ENCODE measurements at places on chromosomes 5 and 9. TPM values are rescaled to one million over a fixed set of nuclear protein-coding genes. Genes with fewer than 3 reads are reported as not detected.

The BTNL3 gene
- not detected for total RNA-seq

The CD72 gene
- 0.86 TPM for total RNA-seq

The EGFL7 gene
- total RNA-seq, result 9.9 TPM

The GEMIN5 gene
- 23.3 TPM for total RNA-seq

The EIF4EBP3 gene
- 0.86 TPM for total RNA-seq

The MEF2C gene
- 16.0 TPM for total RNA-seq

The NR2F1 gene
- total RNA-seq, result 68.3 TPM

The GBA2 gene
- 29.0 TPM for total RNA-seq

DNA sequence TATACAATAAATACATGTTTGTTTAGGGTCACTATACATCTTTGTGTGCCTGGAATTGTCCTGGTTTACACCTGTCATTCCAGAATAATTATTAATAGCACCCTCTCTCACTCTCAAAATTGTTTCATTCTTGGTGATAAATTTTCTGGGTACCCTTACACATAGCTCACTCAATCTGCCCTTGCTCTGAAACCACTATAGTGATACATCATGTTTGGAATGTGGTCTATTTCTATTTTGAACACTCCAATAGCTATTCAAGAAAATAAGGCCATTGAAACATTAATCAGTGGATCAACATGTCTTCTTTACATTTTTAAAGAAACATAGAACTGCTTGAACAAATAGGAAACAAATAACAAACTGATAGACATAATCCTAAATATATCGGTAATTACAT, 158.7 kb downstream of the ARRDC3 start:
- no peak for DNase-seq

GRCh38 chr9:87603854-87604490, 106.3 kb downstream of the DAPK1 start:
- DNase-seq, result no peak

- DNase-seq, result peak; percentile 7
Measured at GRCh38 chr5:59917121-59917520, 23.6 kb upstream of the PDE4D start.

- DNase-seq, result no peak
Measured at GRCh38 chr9:93582115-93582514, 5.7 kb downstream of the PHF2 start.

DNA sequence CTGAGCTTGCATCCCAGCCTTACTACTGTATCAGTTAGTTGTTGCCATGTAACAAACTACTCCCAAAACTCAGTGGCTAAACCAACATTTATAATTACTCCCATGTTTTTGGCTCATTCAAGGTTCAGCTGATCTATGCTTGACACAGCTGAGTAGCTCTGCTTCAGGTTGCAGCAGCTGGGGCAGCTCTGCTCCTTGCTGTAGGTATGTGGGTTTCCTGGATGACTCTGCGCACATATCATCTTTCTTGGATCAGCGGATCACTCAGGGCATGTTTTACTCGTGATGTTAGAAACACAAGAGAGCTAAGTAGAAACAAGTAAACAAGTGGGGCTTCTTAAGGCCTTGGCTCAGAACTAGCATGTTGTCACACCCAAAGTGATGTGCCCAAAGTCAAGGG, 15.1 kb downstream of the TEK start:
- DNase-seq, result no peak

GRCh38 chr9:8564960-8565359, 765.4 kb upstream of the DMAC1 start:
- DNase-seq, result no peak

DNA sequence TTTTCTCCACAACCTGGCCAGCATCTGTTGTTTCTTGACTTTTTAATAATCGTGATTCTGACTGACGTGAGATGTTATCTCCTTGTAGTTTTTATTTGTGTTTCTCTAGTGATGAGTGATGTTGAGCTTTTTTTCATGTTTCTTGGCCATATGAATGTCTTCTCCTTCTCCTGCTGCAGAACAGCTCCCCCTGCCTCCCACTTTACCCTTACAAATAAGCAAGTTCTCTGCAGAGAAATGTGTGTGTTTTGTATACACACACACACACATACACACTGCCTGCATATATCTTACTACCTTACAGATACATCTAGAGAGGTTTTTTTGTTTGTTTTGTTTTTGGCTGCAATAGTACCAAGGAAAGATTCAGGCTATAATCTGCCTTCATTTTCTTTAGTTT, 88.7 kb upstream of the PHF24 start:
- peak; percentile 56 for DNase-seq

DNA sequence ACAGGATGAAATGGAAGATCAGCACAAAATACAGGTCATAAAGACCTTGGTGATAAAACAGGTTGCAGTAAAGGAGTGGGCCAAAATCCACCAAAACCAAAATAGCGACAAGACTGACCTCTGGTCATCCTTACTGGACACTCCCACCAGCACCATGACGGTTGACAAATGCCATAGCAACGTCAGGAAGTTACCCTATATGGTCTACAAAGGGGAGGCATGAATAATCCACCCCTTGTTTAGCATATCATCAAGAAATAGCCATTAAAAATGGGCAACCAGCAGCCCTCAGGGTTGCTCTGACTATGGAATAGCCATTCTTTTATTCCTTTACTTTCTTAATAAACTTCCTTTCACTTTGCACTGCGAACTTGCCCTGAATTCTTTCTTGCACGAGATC, 6.0 kb upstream of the NDUFB6 start:
- no peak for DNase-seq

DNA sequence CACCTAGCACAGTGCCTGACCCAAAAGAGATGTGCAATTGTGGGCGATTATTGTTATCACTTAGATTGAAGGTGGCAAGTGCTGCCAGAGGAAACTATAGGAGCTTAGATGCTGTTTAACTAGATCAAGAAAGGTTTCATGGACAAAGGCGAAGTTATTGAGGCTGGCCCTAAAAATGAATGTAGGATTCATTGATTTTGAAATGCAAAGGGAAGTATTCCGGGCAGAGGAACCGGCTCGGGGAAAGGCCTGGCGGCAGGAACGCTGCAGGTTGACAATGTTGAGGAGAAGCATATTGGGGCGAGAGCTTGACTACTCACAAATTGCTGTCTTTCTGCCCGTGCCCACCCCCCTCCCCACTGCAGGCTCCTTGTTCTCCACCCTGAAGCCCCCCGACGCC, 37.4 kb upstream of the TTC1 start:
- no peak for DNase-seq

- no peak for DNase-seq
Measured at GRCh38 chr5:68367717-68368116, 152.2 kb downstream of the PIK3R1 start.

DNA sequence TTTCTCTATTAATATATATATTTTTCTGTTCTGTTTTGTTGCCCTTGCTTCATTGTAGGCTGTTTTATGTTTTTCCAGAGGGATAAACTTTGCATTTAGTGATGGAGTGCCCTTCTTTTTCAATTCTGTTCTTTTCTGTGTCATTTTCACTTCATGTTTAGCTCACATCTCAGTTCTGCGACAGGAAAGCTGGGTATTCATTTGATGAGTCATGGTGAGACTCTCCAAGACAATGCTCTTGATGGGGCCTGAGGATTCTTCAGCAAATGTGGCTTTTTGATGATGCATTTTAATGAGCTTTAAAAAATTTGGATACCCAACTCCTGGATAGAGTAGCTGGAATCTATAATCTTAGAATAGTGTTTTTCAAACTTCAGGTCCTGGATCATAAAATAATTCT, 56.5 kb upstream of the SPATA31D4 start:
- no peak for DNase-seq

- DNase-seq, result no peak
Measured at GRCh38 chr9:8278048-8278447, 478.5 kb upstream of the DMAC1 start.

DNA sequence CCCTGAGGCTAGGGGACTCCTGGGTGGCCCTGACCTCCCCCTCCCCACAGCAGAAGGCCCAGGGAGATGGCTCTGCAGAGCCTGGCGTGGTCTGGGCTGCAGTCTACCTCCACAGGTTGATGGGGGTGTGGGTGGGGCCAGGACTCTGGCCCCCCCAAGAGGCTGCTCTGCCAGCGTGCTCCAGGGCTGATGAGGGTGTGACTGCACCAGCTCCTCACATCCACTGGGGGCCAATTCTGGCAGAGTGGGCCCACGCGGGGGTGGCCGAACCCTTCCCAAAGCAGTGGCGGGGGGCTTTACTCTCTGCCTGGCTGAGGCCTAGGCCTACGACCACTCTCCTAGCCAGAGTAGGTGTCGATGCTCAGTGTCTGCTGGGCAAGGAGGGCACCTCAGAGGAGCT, 28.0 kb upstream of the UBAC1 start:
- DNase-seq, result no peak

- DNase-seq, result no peak
Measured at GRCh38 chr5:168790002-168790635, 211.0 kb upstream of the PANK3 start.

GRCh38 chr5:2168601-2169429, 286.1 kb upstream of the IRX4 start:
- no peak for DNase-seq

DNA sequence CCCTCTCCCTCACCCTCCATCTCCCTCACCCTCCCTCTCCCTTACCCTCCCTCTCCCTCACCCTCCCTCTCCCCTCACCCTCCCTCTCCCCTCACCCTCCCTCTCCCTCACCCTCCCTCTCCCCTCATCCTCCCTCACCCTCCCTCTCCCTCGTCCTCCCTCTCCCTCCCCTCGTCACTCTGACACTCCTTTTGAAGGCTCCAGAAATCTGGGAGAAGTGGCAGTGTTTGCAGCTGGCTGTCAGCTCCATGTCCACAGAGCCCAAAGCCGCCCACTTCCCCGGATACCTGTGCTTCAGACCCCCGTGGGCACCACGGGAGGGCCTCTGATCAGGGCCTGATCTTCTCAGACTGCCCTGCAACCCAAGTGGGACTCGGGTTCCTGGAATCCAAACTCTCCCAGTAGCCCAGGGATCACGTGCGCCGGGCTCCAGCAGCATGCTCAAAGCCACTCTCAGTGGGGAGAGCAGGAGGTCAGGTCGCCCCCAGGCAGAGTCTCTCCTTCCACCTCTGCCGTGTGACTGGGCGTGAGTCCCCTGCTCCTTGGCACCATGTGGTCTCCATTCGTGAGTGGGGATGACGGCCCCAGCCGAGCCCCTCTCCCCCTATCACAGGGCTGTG, 33.1 kb downstream of the DBH start:
- no peak for DNase-seq

DNA sequence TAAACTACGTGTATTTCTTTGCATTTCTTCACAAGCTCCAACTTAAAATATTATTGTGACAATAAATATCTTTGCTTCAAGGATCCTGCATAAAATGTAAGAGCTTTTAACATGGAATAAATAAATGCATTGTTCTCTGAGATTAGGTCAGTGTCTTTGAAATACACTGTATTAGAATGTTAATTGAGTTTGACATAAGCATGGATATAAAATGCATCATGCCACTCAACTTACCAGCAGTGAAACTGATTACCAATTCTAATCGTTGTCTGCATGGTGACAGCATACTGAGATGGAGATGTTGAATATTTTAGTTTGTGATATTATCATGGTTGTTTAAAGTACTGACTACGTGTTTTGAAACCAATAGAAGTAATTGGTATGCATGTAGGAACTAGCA, 555.3 kb upstream of the ZNF608 start:
- no peak for DNase-seq

GRCh38 chr5:60710362-60710761, 10.4 kb upstream of the DEPDC1B start:
- no peak for DNase-seq

- DNase-seq, result peak; percentile 94
Measured at GRCh38 chr9:19411316-19411715, 2.5 kb downstream of the ACER2 start.

DNA sequence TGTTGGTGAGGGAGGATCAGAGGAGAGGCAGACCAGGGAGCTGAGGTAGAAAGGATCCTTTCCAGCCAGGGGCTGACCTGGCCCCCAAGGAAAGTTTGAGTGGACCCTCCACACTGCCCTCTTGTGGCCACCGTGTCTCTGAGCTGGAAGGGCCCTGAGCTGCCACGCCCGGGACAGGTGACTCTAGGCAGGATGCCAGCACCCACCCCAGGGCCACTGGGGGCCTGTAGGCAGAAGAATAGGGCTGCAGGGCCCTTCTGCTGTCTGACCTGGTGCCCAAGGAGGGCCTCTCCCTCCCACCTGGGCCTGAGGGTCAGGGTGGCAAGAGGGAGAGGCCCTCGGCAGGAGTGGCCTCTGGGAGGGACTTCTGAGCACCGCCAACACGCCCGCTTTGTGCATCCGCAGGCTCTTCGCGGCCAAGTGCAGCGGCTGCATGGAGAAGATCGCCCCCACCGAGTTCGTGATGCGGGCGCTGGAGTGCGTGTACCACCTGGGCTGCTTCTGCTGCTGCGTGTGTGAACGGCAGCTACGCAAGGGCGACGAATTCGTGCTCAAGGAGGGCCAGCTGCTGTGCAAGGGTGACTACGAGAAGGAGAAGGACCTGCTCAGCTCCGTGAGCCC, 76.8 kb downstream of the LMX1B start:
- no peak for DNase-seq

- DNase-seq, result peak; percentile 80
Measured at GRCh38 chr5:80516826-80517225, 28.9 kb downstream of the FAM151B start.

- no peak for DNase-seq
Measured at GRCh38 chr5:88452820-88453219, 184.2 kb upstream of the TMEM161B start.
